Fibroblast of upper back skin (primary cell): ENCODE measurements at places on chromosomes 1 and 21.

DNA sequence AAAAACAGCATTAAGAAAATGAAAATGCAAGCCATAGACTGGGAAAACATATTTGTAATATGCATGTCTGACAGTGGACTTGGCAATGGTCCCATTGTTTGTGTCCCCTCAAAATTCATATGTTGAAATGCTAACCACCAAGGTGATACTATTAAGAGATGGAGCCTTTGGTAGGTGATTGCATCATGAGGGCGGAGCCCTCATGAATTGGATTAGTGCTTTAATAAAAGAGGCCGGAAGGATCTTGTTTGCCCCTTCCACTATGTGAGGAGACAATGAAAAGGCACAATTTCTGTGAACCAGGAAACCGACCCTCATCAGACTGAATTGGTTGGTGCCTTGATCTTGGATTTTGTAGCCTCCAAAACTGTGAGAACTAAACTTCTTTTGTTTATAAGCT lies 232.3 kb downstream of the GPR52 start:
- DNase-seq = no peak

DNA sequence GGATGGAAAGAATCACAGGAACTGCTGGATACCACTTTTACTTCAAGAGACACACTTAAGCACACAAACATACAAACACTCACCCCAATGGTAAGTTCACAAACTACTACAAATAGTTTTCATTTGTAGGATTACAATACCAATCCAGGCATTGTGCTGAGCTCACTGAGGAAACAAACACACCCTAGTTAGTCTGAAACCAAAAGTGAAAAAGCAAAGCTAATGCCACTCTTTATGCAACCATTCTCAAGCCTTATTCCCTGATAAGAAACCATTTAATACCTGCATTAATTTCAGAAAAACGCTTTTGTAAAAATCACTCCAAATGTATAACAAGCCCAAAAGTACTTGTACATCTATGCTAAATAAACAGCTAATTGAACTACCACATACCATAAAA lies 38.3 kb downstream of the RNF115 start:
- DNase-seq = no peak

DNA sequence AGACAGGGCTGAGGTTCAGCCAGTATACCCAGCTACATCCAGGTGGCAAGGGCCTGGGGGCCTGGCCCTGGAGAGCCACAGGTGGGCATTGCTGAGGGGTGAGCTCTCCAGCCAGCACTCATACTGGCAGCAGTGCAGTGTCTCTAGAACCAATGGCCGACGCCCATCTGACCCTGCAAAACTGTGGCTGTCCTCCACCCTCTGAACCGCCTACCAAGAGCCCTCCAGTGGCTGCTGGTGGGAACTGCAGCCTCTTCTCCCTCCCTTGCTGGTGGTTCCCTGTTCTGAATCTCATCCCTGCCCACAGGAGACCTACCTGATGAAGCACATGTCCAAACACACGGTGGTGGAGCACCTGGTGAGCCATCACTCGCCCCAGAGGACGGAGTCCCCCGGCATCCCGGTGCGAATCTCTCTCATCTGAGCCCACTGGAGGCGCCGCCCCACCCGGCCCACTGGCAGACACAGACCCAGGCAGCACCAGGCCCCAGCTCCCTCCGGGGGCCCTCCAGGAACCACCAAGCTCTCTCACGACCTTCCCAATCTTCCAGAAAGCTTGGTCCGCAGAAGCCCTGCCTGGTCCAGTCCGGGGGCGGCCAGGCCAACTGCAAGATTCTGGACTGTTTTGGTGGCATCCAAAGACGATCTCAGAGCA lies 22.1 kb downstream of the A3GALT2 start:
- DNase-seq = peak; percentile 52

- peak; percentile 83 for DNase-seq
Measured at GRCh38 chr1:29708796-29709703, 472.7 kb downstream of the PTPRU start.

DNA sequence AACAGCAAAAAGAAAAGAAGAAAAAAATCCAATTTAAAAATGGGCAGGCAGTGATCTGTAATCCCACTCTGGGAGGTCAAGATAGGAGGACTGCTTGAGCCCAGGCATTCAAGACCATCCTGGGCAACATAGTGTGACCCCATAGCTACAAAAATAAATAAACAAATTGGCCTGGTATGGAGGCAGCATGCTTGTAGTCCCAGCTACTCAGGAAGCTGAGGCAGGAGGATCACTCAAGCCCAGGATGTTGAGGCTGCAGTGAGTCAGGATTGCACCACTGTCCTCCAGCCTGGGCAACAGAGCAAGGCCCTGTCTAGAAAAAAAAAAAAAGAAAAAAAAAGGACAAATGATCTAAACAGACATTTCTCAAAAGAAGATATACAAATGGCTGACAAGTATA lies 99.6 kb downstream of the EIF4G3 start:
- DNase-seq = peak; percentile 40

- peak; percentile 7 for DNase-seq
Measured at GRCh38 chr1:193905288-193906085, 719.1 kb upstream of the B3GALT2 start.

GRCh38 chr21:17783481-17784179 lies 35.5 kb downstream of the C21orf91 start:
- DNase-seq = no peak

GRCh38 chr21:44006017-44006619 lies 6.0 kb upstream of the TRAPPC10 start:
- peak; percentile 90 for DNase-seq

- DNase-seq = no peak
Measured at GRCh38 chr1:60867782-60868181, 214.6 kb upstream of the NFIA start.

DNA sequence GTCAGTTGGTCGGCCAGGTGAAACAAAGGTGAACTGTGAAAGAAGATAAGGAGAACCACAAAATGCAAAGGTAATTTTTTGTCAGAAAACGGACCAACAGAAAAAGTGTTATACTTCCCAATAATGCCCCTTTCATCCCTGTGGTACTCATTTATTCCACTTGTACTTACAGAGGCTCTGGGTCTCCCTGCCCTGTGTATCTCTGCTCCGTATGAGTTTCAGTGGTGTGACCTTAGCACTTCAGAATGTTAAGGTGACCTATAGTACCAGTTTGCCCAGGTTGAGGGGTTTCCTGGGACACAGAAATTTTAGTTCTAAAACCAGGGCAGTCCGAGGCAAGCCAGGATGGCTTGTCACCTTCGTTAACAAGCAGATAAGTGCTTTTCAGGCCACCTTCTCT lies 254.8 kb downstream of the OLFM3 start:
- no peak for DNase-seq

DNA sequence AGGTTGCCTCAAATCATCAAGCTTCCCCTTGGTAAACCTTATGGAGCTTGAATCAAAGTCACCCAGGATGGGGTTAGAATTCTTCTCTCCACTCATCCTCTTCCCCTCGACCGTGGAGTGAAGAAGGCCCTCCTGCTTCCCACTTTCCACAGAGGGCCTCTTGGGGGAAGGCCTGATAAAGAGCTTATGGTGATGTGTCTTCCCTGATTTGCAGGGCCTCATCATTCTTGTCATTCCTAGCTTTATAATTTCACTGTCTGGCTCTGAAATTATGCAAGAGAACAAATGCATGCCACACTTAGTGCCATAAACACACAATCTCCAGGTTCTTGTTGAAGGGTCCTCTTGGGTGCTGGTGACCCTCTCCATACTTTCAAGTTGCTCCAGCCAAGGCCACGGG lies 101.2 kb downstream of the HMGB4 start:
- peak; percentile 31 for DNase-seq

DNA sequence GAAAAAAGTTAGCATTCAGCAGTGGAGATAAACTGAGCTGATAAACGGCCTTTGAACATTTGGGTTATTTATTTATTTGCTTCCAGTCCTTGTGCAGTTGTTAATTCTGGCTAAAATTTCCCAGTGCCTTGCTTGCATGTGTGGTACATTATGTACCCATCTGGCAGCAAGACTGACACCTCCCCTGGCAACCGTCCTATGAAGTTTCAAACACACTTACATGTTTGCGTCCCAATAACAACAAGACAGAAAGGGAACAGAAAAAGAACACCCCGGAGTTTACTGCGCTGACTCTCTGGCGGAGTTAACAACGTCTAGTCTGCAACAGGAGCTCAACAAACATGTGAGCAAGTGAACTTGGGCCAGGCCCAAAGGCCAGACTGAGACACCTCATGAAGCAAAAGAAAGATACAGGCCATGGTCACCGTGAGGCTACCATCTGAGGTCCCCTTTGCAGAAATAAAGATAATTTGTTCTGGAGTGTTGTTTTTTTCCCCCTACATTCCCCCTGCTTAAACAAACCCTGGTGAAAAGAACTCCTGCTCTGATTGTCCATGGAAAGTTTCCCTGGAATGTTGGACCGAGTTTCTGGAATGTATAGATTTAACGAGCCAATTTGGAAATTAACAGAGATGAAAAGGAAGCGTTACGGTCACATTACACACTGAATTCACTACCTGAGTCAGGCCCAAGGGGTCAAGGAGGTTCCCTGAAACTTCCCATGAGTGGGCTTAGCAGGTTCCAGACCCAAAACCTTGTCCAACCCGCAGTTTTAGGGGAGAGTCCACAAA lies 33.4 kb downstream of the TRABD2B start:
- DNase-seq = no peak

DNA sequence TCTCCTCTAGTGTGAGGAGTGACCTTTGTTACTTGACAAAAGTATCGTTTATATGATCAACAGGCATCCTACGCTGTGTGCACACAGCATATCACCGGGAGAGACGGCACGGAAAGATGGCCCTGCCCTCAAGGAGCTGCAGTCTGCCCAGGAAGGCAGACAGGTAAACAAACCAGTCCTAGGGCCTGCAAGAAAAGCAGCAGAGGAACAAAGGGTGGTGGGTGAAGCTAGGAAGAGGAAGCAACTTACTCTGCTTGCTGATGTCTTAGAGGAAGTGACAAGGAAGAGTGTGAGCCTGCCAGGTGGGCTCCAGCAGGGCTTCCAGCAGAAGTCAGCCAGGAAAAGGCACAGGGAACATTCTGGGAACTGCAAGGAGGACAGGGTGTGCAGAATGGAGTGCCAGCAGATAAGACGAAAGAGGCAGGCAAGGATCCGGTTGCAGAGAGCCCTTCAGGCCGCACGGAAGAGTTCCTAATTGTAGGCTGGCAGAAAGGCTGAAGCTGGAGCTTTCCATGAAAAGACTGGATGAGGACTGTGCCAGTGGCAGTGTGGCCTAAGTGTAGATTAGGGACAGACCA lies 106.7 kb downstream of the SLC45A1 start:
- no peak for DNase-seq

- DNase-seq = no peak
Measured at GRCh38 chr1:63854091-63854490, 80.3 kb downstream of the ROR1 start.

DNA sequence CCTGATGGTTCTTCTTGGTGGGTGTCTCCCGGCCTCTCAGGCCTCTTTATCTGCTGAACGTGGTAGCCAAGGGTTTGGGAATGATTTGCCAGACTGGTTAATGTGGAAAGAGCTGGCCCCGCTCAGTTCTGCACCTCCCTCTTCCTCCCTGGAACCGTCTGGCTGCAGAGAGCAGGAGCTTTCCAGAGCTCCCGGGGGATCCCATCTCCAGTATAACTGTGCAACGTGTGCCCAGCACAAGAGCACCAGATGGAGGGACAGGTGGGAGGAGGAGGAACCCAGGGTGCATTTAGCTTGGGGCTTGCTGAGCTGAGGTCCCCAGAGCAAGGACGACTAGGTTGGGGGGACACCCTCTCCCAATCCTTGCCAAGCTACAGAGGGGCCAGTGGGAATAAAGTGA lies 5.0 kb downstream of the TFF1 start:
- no peak for DNase-seq

GRCh38 chr1:205369701-205370123 lies 13.0 kb upstream of the KLHDC8A start:
- no peak for DNase-seq

DNA sequence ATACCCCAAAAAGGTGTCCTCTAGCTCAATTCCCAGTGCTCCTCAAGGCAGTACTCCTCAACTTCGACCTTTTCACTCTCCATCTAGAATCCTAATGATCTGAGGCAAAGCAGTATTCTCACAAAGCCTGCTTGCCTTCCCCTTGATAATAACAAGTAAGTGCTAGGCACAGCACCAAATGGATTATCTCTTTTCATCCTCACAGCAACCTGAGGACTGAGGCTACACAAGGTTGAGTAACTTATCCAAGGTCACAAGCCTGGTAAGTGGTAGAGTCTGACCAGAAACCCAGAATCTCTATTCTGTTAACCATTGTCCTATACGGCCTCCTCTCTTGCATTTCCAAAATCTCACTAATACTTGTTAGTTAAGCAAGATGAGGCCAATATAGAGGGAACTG lies 5.1 kb downstream of the SYDE2 start:
- DNase-seq = no peak

GRCh38 chr1:37135032-37135431 lies 100.7 kb upstream of the GRIK3 start:
- DNase-seq = no peak

- no peak for DNase-seq
Measured at GRCh38 chr1:179202161-179202560, 27.3 kb downstream of the ABL2 start.

- DNase-seq = no peak
Measured at GRCh38 chr1:167627865-167628641, 2.0 kb upstream of the RCSD1 start.

- no peak for DNase-seq
Measured at GRCh38 chr21:41548781-41549180, 40.8 kb upstream of the TMPRSS2 start.

DNA sequence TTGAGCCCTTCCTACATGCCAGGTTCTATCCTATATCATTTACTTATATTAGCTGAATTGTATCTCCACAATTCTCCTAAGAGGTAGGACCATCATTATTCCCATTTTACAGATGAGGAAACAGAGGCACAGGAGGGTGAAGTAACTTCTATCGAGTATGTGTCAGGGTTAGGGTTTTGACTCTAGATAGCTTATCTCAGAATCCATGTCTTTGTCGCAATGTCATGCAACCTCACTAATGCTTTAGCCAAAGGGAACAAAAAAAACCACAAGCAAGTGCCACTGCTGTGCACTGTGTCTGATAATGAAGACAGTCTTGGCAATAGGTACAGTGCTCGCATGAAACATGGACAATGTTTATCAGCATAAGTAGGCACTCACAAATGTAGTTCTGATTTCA lies 95.4 kb upstream of the CLDN14 start:
- no peak for DNase-seq

- no peak for DNase-seq
Measured at GRCh38 chr1:88043834-88044233, 640.2 kb upstream of the PKN2 start.

DNA sequence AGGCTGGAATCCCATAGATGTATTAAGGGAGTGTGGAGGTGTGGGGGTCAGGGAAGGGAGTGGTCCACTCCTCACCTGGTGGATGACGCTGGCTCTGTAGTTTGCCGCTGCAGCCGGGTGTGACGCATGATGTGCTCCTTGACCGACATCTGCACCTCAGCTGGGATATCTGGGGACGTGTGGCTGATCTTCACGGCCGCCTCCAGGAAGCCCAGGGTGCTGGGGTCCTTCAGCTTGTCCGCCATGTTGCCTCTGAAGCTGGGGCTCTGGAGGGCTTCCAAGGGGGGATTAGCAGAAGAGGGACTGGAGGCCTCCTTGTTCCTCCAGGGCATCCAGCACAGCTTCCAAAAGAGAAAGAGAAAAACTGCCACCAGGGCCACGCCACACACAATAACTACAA lies 14.1 kb downstream of the SYT6 start:
- DNase-seq = no peak
